ENCODE measurements at places on chromosomes 5 and 9.

GRCh38 chr5:25713259-25713658 is 1068.5 kb upstream of the CDH10 start:
- no peak for DNase-seq

DNA sequence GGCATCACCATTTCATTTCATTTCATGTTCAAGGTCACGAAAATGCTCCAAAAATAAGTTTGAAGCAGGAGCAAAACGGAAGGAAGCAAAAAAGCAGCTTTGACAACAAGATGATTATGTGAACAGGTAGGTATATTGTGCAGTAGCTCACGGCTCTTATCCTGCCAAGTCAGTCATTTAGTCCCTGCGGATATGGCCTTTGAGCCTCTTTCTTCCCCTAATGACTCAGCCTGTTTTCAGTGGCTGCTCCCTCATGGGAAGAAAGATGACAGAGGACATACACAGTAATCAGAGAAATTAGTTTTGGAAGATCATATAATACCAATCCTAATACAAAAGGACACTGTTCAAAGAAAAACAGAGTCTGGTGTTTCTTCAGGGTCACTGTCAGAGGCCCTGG is 155.8 kb upstream of the GRAMD2B start:
- no peak for DNase-seq

DNA sequence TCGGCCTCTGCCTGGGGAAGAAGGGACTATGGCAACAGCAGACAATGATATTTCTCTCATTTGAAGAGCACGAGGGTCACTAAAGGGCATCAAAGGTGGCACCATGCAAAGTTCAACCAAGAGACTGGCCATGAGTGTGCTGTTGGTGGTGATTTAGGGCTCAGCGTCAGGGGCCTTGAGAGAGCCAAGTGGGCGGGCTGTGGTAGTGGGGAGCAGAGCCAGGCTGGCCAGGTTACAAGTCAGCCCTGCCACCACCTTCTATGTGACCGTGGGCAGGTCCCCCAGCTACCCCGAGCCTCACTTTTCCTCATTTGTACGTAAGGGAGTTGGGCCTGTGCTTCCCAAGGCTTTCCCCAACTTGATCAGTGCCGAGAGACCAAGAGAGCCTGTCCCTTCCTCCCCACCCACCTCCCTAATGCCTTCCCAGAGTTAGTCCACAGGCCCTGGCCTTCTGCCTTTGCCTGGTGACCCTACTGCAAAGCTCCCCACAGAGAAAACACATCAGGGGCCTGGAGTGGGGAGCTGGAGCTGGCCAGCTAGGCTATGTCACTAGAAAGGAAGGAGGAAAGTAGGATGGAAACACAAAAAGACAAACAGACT is 104.3 kb downstream of the PDE6A start:
- DNase-seq = no peak

DNA sequence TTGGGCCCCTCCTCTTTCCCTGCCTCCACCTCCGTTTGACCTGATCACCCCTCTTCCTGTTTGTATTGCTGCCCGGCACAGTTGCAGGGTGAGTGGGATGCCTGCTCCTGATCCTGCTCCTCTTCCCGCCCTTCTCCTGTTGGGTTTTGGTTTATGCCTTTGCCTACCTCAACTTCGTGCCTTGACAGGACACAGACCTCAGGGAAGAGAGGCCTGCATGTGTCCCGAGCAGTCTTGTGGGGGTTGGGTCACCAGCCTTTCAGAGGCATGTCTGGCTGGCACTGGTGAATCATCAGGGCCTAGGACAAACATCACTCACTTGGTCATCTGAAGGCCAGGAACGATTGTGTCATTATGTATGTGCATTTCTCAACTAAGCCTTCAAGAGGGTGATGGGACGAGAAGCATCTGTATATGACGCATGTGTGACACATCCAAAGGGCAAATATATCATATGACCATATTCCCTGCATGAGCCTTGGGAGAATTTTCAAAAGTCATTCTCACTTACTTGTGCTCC is 56.9 kb downstream of the NPR3 start:
- DNase-seq = no peak

DNA sequence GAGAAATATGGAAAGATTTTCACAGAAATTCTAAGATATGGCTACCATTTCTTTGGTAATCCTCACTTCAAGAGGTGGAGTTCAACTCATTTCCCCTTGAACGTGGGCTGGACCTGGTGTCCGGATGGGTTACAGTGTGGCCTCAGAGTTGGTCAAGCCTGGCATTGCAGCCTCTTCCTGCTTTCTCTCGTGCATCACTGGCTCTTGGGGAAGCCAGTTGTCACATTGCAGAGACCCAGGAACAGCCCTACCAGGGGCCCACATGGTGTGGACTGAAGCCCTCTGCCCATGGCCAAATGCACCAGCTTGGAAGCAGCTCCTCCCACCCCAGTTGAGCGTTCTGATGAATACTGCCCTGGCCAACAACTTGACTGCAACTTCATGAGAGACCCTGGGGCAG is 47.7 kb upstream of the FCN1 start:
- no peak for DNase-seq

GRCh38 chr9:7209990-7210389 is 452.2 kb downstream of the KDM4C start:
- no peak for DNase-seq

- DNase-seq = no peak
These were observed 410.2 kb downstream of the PSAT1 start for GRCh38 chr9:78707080-78707479.

GRCh38 chr5:32330126-32330971 is 17.6 kb upstream of the MTMR12 start:
- DNase-seq = no peak

GRCh38 chr5:115389034-115389798 is 92.8 kb upstream of the CCDC112 start:
- no peak for DNase-seq

DNA sequence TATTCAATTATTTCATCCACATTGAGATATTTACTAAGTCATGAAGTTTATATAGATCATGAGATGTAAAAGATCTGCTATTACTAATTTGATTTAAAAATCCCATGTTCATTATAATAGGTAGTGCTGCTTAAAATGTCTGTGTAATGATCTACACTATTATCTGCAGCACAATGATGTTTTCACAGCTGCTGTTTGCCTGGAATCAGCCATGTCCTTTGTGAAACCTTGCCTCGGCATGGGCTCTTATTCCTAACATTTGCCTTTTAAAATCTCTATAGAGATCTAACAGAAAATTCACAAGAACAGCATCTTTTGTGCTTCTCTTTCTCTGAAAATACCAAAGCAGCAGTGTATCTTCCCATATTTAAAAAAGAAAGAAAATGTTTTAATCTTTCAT is 444.6 kb downstream of the PTPRD start:
- no peak for DNase-seq

DNA sequence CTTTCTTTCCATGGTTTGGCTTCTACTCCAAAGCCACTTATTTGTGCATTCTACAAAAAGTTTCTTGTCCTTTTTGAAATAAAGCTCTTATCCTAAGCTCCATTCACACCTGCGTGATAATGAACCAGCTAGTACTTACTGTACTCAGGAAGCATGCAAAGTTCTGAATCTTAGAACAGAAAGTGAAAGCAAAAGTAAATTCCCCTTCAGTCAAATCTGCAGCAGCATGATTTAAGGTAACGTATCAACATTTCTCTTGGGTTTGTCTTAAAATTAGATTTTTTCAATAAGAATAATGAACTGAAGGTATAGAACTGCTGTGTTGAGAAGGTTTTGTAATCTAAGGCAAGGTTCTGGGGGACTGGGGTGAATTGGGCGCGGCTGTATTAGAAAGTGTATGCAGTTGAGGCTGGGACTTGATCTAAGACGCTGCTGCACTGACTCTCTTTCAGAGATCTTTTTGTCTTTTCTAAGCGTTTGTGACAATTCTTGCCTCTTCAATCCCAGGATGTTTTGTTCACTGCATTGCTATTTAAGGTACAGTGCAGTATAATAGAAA is at the start of gene ERAP2:
Gene ERAP2 (plus strand): TSS at position 209 of the 559 bp plus-strand sequence. CDS start 3,186 bp downstream, outside the sequence.
- DNase-seq = no peak

DNA sequence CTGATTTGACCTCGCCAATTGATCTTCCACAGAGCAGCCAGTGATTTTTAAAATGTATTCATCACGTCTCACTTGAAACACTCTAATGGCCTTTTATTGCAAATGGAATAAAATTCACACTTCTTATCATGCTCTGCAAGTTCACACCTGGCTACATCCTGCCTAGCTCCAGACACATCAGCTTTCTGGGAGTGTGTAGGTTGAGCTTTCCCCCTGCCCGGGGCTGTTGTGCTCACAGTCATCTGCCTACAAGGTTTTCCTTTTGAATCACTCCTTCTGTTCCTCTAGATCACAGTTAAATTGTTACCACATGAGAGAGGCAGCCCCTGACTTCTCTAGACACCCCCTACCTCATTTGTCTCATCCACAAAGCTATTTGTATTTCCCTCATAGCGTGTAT is 674.5 kb downstream of the PRELID2 start:
- no peak for DNase-seq

GRCh38 chr5:122907276-122907675 is 61.9 kb downstream of the SNX24 start:
- DNase-seq = no peak

DNA sequence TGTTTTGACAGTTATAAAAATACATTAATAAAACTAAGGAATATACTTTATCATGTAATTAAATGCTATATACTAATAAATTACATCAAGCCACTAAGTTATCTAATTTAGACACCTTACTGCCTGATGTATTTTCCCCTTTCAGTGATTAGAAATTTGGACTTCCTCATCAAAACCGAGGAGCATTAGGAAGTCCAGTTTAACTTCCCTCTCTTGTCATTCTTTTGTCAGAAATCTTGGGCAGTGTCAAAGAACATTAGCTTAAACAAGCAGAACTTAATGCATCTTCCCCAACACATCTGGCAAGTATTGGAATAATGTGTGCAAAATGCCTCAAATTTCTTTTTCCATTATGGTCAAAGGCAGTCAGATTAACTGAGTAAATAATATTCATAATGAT is 81.6 kb downstream of the PLPP1 start:
- DNase-seq = no peak

Measured in forelimb muscle (tissue), 1 donor.